Ovary (tissue), 10 donors: ENCODE measurements at places on chromosomes 3 and 15.
A peak's percentile ranks its signal among the peaks of the same experiment; 100 is the strongest.

DNA sequence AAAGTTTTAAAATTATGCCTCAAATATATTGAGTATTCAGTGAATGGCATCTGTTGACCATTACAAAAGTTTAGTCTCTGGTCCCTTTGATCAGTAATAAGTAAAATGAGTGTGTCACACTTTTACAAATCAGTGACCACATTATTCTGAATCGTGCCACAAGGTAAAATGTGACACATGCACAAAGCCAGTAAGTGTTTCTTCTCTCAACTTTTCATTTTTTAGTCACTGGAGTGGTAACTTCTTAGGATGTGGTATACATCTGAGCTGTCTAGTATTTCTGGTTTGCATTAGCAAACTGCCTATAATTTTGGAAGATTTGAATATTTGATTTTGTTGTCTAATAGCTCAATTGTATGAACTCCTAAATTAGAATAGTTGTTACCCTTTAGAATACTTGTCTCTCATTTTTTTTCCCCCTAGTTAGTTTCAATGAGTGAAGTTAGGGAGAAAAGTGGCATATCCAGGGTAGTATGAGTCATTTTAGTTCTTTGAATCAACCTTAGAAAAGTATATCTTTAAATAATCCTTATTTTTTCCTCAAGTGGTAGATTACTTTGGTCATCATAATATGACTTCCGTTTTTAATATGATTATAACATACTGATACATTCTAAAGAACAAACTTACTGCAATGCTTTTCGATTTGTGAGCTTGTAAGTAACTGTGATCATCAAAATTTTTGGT, 18.1 kb downstream of the DNAJC13 start:
- DNase-seq: no peak

DNA sequence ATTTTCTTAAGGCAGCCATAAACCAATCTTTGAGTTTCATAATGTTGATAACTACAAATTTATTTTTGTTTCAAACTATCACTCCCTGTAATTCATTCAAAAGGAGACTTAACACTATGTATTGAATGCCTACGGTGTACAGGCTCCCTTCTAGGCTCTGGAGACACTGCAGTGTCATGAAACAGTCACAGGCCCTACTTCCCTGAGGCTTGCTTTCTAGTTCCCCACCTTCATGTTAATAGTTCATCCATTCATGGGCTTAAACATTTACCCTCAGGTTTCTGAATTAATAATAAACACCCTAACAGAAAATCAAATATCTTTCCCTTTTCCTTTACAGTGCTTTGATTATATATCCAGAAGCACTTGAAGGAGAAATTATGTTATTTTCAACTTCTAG, 168.7 kb downstream of the CHL1 start:
- DNase-seq: no peak

- no peak for DNase-seq
Measured at GRCh38 chr15:74306781-74307217, 60.6 kb downstream of the CYP11A1 start.

DNA sequence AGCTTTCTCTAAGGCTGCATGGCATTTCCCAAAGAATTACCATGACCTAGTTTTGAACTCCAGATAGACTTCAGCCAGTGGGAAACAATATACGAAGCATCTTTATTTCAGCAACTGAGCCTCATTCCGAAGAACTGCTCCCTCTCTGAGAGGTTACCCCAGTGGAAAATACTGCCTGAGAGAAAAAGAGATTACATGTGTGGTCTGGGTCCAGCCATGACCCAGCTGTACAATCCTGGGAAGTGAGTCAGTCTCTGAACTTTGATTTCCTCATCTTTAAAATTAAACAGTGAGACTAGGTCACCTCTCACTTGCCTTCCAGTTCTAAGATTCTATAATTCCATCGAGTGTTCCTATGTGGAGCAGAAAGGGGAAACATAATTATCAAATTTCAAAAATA, 42.4 kb downstream of the TNIK start:
- DNase-seq: no peak

DNA sequence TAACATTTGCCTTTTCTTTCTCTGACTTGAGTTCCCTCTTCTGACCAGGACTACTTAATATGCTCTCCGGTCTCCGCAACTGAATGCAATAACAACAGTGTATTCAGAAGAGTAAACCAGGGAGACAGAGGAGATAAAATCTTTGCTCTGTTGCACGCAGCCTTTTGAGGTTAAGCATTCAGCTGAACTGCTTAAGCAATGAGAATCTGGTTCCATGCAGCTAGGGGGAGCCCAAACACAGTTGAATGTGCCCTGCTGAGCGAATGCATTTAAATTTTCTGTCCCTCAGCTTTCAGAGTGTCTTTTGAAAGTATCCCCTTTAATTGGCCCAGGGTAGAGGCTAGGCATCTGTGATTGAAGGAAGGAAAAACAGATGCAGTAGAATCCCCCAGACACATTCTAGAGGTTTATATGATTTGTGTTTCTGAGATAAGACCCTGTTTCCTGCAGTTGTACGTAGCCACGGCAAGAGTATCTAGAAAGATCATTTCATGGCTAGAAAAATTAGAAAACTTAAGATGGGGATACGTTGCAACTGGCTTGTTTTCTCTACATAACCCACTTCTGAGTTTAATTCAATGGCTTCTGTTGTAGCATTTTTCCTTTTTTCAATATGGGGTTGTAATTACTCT, 309.6 kb downstream of the TUSC7 start:
- peak; percentile 20 for DNase-seq

- no peak for DNase-seq
Measured at GRCh38 chr15:78110096-78110495, 17.7 kb downstream of the SH2D7 start.

DNA sequence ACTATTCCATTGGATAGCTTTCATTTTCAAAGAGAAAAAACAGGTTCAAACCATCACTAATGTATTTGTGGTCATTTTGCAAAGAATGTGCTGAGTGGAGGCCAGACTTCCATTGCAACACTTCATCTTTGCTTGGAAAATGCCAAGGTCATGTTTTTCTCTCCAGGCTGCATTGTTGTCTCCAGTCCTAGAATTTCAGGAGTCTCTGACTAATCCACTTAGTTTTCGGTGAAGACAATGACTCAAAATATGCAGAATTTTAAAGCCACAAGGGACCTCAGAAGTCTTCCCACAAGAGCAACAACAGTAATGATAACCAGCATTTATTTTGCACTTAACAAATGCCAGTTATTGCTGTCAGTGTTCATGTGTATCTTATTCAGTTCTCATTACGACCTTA, 277.0 kb downstream of the RYR3 start:
- DNase-seq: no peak

- no peak for DNase-seq
Measured at GRCh38 chr3:40079203-40079846, 230.2 kb upstream of the EIF1B start.

DNA sequence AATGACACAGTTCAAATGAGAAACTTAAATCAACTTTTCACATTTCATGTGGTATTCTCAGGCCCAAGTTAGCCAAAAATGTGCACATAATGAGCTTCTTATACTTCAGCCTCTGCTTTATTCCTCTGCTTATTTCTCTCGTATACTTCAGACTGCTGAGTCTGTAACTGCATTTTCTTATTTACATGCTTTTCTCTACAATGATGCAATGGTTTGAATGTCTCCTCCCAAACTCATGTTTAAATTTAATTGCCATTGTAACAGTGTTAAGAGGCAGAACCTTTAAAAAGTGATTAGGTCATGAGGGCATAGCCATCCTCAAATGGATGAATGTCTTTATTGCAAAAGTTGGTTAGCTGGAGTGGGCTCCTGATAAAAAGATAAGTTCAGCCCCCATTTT, 184.2 kb downstream of the SUCLG2 start:
- no peak for DNase-seq

GRCh38 chr3:57949785-57950615, 58.2 kb upstream of the FLNB start:
- peak; percentile 14 for DNase-seq

DNA sequence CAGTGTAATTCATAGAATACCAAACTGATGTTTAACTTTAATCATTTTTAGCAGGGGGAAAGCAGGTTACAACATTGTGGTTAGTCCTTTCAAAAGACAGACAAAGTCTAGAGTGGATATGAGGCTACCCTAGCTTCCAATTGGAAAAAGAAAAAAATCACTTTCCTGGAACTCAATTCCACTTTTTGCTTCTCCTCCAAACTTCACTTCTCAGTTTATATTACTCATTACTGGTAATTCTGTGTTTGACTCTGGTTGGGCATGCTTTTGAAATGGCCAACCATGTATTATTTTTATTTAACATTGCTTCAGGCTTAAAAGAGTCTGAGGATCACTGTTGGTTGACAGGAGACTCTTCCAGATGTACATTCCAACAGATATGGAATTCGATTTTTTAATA, 84.8 kb downstream of the RAP2B start:
- no peak for DNase-seq

- DNase-seq: no peak
Measured at GRCh38 chr15:62870216-62870615, 172.3 kb upstream of the TPM1 start.

DNA sequence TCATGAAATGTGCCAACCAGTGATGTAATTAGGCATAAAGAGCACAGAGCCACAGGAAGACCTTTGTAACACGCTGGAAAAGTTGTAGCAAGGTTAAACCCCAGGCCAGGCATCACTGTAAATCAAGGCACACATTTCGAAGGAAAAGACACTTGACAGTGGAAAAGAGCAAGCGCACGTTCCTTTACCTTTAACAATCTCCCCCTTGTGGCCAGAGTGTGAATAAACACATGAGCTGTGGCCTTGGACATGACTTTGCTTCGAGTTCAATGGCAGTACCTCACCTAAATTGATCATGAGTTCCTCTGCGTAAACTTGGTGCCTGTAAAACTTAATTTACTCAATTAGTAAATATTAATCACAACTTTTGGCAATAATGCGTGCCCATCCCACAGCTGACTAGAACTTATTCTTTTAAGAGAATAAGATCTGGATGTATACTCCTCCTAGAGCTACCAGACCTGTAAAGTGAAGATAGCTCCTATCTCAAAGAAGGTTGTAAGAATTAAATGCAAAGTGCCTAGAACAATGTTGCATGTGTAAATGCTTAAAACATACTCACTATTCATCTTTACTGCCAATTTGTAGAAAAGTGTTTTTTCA, 757.0 kb upstream of the NECTIN3 start:
- DNase-seq: peak; percentile 20

GRCh38 chr15:74723754-74724334, 1.5 kb downstream of the CYP1A1 start:
- DNase-seq: no peak

GRCh38 chr3:172034786-172035685, 4.3 kb upstream of the FNDC3B start:
- no peak for DNase-seq

DNA sequence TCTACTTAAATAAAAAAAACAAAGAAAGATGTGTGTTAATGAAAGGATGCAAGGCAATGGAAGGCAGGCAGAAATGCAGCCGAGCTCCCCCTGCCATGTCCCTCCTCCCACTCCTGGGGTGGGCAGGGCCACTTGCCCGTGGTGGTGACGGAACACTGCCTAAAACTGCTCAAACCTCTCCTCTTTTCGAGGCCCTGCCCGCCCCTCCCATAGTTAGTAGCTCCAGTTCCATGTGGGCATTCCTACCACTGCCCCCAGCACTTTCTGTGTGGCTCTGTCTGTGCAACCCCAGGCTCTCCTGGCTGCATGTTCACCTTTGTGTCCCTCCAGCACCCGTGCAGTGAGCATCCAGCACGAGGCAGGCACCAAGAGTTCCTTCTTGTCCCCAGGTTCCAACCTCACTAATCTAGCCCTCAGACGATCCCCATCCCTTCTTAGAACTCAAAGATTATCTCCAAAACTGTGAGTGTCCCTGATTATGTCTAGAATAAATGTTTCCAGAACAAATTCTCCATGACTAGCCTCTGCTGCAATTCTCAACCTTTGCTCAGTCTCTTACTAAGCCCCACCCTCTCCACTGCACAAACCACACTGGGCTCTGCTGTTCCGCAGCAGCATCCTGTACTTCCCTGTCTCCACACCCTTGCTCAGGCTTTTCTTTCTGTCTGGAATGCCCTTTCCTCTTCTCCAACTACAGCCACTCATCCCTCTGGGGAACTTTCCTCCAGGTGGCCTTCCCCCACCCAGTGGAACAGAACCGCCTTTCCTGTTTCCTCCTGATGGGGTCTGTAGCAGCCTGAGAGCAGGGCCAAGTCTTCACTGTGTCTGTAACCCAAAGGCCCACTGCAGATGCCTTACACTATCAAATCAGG, 32.6 kb upstream of the SPTBN5 start:
- no peak for DNase-seq

GRCh38 chr3:98786364-98787006, 23.3 kb downstream of the ST3GAL6 start:
- DNase-seq: no peak

- no peak for DNase-seq
Measured at GRCh38 chr3:5330152-5330810, 142.8 kb downstream of the EDEM1 start.

- DNase-seq: no peak
Measured at GRCh38 chr3:122079524-122080206, 24.5 kb downstream of the CD86 start.

- no peak for DNase-seq
Measured at GRCh38 chr3:104126463-104126862, 1240.2 kb upstream of the ALCAM start.

DNA sequence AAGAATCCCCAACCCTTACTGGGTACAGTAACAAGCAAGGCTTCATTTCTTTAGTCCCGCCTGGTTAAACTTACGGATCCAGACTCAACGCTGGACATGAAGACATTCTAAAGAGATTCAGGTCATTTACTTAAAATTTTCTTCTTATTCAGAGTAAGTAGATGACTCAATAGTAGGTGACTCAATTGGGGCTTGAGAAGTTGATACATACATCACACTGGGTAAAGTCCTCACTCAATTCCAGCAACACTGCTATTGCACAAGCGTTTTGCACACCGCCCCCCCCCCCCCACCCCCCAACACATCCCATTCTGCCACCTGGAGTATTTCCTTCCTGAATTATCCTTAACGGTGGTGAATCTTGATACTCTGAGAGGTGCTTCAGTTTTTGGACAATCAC, 610.0 kb downstream of the FOXP1 start:
- no peak for DNase-seq

DNA sequence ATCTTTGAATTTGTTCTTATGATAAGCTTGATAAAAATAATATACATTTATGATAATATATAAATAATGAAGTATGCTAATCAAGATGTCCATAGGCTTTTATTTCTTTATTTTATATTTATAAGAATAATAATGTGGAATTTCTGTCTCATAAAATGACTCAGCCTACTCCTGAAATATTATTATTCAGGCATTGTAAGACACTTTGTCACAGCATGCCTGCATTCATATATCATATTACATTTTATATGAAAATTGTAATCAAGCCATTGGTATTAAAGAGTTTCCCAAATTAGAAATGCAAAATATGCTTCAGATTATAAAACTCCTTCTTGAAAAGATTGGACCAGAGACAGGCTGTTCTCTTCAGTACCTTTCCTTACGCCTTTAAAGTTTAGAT, 1303.7 kb upstream of the CADM2 start:
- DNase-seq: no peak
